EL (cell line): ENCODE measurements at places on chromosomes 6 and 20.

GRCh38 chr20:63774306-63774705 lies 34.7 kb downstream of the SLC2A4RG start:
- DNase-seq, result no peak

DNA sequence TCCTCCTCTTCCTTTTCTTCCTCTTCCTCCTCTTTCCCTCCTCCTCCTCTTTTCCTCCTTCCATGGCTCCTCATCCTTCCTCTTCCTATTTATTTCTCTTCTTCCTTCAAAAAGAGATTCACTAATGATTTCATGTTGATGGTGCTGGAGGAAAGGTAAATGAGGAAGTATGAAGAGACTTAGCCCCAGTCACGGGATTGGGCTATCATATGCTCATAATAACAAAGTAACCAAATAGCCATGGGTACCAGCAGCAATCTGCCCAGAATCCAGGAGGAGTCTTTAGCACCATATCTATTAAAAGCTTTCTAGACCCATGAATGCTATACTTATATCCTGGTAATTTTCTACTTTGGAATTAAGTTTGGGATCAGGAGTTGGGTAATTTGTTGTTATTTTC lies 910.9 kb upstream of the MAP3K7 start:
- DNase-seq, result no peak

GRCh38 chr20:51563486-51564332 lies 21.2 kb upstream of the NFATC2 start:
- peak; percentile 81 for DNase-seq

DNA sequence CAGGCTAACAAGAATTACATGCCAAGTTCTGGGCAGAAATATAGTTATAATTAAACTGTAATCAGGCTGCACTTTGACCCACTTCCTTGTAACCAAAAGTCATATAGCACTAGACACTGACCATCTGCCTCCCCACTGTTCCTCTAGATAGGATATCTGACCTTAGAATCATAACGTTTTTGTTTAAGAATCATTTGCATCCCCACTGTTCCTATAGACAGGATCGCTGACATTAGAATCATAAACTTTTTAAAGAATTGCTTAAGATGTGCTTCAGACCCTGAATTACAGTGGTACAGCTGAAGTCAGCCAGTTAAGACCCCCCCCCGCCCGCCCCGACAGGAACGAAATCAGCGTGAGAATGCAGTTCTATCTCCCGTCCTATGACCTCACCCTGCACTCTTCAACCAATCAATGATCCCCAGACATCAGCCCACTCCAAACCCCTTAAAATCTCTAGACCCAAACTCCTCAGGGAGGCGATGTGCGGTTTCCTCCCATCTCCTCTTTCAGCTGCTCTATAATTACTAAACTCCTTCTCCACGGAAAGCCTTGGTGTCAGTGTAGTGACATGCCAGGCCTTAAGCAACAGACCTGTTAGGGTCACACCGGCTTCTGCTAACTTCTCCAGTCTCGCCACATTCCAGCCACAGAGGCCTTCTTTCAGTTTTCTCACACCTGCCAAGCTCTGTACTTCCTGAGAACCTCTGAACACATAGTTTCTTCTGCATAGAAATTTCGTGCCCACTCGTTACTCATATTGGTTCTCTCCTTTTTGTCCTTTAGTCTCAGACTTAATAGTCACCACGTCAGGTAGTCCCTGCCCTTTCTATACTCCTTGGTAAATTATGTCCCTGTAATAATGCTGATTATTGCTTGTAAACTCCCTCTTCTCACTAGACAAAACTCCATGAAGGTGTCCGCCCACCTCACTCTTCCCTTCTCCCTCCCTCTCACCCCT lies 93.5 kb downstream of the DTNBP1 start:
- DNase-seq, result no peak

GRCh38 chr6:74343804-74344203 lies 647.8 kb downstream of the CD109 start:
- DNase-seq, result peak; percentile 13

GRCh38 chr20:16939051-16939450 lies 190.9 kb downstream of the OTOR start:
- no peak for DNase-seq

DNA sequence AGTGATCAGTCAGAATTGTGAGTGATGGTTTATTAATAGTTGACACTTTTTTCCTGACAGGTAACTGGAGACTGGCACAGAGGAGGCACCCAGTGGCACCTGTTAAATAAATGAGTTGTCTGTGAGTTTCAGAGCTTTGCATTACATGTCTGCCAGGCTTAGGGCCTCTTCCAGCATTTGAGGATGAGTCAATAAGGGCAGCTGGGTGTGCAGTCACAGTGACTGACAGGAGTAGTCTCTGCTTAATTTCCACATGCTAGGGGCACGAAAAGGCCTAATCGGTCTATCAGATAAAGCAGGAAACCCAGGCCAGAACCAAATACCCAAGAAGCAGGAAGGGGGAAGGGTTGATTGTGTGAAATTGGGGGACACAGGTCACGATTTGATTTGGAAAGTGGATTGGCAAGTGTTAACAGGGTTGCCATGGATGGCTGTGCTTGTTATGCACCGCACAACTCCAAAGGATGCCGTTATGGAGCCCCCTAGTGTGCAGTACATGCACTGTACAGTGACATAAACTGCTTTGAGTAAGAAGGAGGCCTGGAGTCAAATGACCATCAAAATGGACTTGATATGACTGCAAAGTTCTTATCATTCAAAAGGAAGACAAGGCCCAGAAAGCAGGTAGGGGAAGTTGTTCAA lies 111.9 kb upstream of the GGTLC1 start:
- DNase-seq, result peak; percentile 31

GRCh38 chr6:150592377-150592995 lies 7.2 kb upstream of the PLEKHG1 start:
- no peak for DNase-seq
